Activated gamma-delta T cell treated with Interleukin-2 at 50 U/mL for 16 hours (primary cell): ENCODE measurements at places on chromosomes 7 and 10.

GRCh38 chr7:131961054-131961680 lies 404.7 kb upstream of the PODXL start:
- DNase-seq: no peak

GRCh38 chr7:139619367-139619657 lies 95.8 kb downstream of the CLEC2L start:
- DNase-seq: no peak

DNA sequence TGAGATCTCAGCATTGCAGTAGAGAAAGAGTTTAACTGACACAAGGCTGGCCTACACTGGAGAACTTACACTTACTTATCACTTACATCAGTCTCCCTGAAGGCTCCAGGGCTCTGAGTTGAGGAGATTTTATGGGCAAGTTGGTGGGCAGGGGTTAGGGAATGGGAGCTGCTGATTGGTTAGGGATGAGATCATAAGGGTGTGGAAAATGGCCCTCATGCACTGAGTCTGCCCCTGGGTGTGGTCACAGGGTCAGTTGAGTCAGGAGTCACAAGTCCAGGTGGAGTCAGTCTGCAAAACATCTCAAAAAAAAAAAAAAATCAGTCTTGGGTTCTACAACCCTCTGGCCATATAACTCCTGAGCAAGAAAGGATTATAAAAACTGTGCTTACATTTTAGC lies 60.5 kb downstream of the PPP1R17 start:
- DNase-seq: no peak

GRCh38 chr10:101783736-101784118 lies 481 bp upstream of the NPM3 start:
- no peak for DNase-seq

DNA sequence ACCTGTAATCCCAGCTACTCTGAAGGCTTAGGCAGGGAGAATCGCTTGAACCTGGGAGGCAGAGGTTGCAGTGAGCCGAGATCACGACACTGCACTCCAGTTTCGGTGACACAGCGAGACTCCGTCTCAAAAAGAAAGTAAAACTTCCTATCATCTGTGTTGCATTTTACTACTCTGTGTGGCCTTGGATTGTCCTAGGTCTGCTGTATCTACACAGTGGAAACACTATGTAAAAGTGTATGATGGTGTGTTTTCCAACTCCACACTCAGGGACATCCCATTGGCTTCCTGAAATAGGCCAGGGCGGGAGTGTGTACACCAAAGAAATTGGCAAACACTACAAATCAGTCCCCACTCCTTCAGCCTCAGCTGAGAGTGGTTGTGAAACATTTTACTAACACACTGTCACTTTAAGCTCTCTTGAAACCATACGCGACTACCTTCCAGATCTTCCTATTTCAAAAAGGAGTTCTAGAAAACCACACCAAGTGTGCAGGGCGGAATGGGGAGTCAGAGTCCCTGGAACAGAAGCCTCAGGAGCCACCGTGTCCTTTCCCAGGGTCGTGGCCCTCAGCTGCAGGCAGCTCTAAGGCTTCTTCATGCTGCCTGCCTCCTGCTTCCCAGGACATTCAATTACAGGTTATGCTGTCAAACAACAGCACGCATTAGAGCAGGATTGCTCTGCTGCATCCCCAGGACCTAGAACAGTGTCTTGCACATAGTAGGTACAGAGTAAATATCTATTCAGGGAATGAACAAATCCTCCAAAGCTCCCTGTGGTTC lies 275.4 kb downstream of the PARD3 start:
- DNase-seq: no peak

GRCh38 chr7:69934144-69934903 lies 336.0 kb downstream of the AUTS2 start:
- no peak for DNase-seq

- DNase-seq: no peak
Observed at GRCh38 chr7:37987732-37988131, 67.3 kb downstream of the EPDR1 start.

- DNase-seq: no peak
Observed at GRCh38 chr10:128713471-128713870, 587.2 kb upstream of the MKI67 start.

- DNase-seq: no peak
Observed at GRCh38 chr10:132021504-132022143, 39.9 kb upstream of the BNIP3 start.

GRCh38 chr10:121049489-121049888 lies 198.3 kb downstream of the WDR11 start:
- DNase-seq: no peak

DNA sequence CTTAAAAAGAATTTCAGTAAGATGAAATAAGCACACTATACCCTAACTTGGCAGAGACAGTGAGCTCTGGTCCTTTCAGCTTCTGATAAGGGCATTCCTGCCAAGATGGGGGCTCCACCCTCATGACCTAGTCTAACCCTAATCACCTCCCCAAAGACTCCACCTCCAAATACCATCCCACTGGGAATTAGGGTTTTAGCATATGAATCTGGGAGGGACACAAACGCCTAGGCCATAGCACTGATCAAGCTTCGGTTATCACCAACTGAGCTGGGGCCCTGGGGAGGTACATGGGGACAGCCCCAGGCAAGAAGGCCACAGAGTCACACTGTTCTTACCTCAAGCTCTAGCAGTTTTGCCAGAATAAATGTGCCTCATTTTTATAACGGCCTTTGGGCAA lies 31.4 kb downstream of the PALS2 start:
- DNase-seq: no peak

- no peak for DNase-seq
Observed at GRCh38 chr10:122655524-122656307, 43.9 kb downstream of the C10orf120 start.

DNA sequence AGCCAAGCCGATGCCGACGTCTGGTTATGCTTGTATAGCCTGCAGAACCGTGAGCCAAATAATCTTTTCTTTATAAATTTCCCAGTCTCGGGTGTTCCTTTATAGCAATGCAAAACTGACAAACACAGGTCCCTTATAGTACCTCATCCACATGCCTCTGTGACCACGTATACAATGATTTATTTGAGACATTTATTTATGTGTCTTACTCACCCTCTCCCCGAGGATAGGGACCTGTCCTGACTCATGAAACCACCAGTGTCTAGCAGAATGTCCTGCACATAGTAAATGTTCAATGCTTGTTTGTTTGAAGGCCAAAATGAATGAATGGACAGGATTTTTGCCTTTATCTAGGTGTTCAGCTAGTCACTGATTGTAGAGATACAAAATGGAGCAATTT lies 147.9 kb upstream of the FZD8 start:
- DNase-seq: no peak

- no peak for DNase-seq
Observed at GRCh38 chr10:43264344-43264964, 2.4 kb downstream of the RASGEF1A start.

GRCh38 chr10:104150139-104150538 lies 28.2 kb downstream of the SFR1 start:
- no peak for DNase-seq

DNA sequence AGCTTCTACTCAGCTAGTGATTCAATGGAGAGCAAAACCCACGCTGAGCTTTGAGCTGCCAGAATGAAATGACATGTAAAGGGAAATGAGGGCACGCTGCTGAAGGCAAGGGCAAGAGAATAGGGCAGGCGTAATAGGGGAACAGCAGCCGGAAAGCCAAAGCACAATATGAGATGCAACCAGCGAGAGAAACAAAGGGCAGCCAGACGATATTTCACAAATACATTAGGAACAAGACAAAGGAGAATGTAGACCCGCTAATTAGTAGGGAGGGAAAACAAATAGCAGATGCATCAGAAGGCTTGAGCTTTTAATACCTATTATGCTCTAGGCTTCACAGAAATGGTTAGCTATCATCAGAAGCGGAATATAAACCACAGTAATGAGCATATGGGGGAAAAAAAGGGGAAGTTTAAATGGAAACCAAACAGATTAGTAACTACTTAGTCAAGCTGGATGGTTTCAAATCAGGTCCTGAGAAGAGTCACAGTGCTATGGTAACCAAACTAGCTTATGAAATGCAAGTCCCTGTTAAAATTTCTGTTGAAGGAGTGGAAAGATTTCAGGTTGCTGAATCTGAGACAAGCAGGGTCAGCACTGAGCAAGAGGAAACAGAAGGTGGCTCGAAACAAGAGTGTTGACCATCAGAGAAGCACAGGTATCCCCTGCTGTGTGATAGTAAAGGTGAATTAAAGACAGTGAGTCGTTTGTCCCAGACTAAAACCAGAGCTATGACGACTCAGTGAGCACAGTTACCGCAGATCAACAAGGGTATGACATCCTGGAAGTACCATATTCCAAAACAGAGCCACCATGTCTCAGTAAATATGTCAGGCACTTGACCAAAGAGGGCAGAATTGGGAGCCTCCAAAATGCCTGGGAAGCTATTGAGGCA lies 496.9 kb upstream of the CELF2 start:
- DNase-seq: no peak

GRCh38 chr10:101041252-101041761 lies 10.3 kb downstream of the SFXN3 start:
- DNase-seq: peak; percentile 70
